Osteoblast (primary cell): ENCODE measurements at places on chromosomes 5 and 9.

GRCh38 chr5:35794328-35794619 is 62.4 kb upstream of the IL7R start:
- DNase-seq = no peak

DNA sequence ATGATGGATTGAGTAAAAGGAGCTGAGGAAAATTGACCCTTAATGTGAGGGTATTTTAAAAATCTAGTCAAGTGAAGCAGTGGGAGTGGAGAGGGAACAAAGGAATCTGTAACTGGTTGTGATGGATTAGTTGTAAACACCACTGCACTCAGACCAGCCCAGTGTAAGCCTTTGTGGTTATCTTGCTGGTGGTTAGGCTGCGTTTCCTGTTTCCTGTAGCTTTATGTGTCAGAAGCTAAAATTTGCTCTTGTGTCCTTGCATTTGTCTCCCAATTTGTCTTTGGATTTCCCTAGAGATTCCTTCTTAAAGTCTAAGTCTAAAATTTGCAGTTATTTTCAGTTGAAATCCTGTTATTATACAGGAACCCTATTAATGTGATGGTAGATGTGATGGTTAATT is 6.3 kb downstream of the IFNA21 start:
- peak; percentile 19 for DNase-seq

DNA sequence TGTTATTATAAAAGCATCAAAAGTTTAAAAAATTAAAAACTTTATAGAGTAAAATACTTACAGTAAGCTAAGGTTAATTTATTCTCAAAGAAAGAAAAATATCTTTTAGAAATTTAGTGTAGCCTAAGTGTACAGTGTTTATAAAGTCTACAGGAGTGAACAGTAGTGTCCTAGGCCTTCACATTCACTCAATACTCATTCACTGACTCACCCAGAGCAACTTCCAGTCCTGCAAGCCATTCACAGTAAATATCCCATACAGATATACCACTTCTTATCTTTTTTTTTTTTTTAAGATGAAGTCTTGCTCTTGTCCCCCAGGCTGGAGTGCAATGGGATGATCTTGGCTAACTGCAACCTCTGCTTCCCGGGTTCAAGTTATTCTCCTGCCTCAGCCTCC is 73.1 kb upstream of the FST start:
- no peak for DNase-seq

GRCh38 chr5:168020542-168021294 is 270.7 kb upstream of the WWC1 start:
- peak; percentile 84 for DNase-seq

GRCh38 chr9:133165452-133165730 is 1.7 kb upstream of the GBGT1 start:
- no peak for DNase-seq

- no peak for DNase-seq
These were observed 437.5 kb upstream of the DMAC1 start for GRCh38 chr9:8237096-8237495.
